ENCODE measurements at places on chromosomes 7 and 10.

DNA sequence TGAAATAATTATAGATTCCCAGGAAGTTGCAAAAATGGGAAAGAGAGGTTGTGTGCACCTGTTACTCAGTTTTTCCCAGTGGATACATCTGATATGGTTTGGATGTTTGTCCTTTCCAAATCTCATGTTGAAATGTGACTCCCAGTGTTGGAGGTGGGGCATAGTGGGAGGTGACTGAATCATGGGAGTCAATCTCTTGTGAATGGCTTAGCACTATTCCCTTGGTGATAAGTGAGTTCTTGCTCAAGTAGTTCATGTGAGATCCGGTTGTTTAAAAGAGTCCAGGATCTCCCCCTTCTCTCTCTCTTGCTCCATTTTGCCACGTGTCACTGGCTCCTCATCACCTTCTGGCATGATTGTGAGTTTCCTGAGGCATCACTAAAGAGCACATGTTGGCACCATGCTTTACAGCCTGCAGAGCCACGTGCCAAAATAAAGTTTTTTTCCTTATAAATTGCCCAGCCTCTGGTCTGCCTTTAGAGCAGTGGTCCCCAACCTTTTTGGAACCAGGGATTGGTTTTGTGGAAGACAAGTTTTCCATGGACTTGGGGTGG is 149.2 kb downstream of the RAMP3 start:
- DNase-seq, result no peak

- no peak for DNase-seq
Measured at GRCh38 chr10:88850712-88851111, 932 bp downstream of the ANKRD22 start.

- no peak for DNase-seq
Measured at GRCh38 chr10:122044713-122045112, 55.8 kb downstream of the TACC2 start.

DNA sequence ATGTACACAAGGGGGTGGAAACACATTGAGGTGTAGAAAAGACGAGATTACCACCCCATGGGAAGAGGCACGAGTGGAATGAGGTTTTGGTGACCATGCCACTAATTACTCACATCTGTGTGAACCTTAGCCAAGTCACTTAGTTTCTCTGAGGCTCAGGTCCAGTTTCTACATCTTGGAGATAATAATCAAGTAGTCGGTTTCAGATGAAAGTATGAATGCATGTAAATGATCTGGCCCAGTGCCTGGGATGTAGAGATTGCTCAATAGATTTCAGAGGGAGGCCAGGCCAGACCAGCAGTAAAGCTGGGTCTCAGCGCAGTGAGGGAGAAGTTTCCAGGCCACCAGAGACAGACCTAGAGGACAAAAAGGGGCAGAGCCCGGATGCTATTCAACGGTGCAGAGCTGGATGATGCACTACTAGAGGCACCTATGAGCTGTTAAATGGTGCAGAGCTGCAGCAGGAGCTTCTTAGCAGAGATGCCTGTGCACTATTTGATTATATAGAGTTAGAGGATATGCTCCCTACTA is 725.1 kb downstream of the GRID1 start:
- no peak for DNase-seq

- no peak for DNase-seq
Measured at GRCh38 chr10:6843481-6843881, 263.4 kb upstream of the PRKCQ start.

DNA sequence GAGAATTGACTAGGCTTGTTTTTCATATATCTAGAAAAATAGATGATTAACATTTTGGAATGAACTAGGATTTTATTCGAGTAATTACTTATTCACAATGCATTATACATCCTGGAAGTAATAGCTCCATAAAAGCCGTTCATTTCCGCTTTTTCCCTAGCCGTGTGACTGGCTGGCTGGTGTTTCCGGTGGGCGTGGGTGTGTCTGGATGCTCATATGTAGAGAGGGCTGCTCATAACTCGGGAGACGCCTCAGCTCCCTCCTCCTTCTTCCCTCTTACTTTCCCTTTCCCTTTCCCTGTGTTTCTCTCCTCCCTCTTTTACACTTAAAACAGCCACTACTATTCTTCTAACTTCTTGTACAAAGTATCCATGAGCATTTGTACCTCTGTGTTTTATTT is 187.7 kb upstream of the VSTM2A start:
- DNase-seq, result no peak

DNA sequence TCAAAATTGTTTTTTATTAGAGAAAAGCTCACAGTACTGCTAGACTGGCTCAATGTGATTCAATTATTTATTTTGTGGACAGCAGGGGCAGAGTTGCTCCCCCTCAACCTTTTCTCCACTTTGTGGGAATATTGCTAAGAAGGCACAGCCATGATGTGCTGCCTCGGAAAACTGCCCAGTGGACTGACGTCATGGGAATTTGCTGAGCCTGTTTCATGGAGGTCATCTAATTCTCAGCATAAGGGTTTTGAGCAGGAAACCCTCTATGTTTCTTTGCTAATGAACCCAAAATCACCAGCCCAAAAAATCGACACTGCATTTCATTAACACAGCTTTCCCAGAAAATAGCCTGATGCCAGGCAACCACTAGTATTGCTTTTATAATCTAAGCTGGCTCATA is 228.8 kb upstream of the FAM3C start:
- DNase-seq, result no peak

GRCh38 chr10:112517451-112517862 is 70.4 kb downstream of the VTI1A start:
- no peak for DNase-seq

GRCh38 chr7:72317341-72317740 is 94.8 kb downstream of the CALN1 start:
- DNase-seq, result no peak

DNA sequence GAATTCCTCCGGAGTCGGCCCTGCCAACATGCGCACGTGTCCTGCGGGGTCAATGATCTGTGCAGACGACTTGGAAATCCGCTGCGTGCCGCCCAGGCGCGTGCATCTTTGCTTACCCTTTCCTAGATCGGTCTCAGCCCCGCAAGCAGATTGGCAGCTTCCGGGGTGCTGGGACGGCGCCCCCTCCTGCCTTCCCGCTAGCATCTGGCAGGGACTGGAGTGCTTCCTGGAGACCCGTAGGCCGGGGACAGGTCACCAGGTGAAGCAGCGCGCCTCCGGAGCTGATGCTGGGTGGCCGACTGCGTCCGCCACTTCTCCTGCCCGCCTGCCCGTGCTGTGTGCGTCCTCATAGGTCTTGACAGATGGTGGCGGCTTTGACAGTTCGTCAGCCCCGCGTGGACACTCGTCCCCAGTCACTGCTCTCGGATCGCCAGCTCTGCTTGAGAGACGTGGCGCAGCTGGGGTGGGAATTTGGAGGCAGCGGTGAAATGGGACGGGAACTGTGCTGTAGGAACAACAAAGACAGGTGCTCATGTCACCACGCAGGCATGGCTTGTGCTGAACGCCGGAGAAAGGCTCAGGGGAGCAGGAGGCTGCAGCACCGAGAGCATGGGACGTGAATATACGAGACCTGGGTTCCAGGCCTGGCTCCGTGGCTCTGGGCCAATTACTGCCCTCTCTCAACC is 21.9 kb upstream of the KCNK18 start:
- no peak for DNase-seq

GRCh38 chr10:9297580-9297979 is 1243.1 kb downstream of the GATA3 start:
- no peak for DNase-seq

DNA sequence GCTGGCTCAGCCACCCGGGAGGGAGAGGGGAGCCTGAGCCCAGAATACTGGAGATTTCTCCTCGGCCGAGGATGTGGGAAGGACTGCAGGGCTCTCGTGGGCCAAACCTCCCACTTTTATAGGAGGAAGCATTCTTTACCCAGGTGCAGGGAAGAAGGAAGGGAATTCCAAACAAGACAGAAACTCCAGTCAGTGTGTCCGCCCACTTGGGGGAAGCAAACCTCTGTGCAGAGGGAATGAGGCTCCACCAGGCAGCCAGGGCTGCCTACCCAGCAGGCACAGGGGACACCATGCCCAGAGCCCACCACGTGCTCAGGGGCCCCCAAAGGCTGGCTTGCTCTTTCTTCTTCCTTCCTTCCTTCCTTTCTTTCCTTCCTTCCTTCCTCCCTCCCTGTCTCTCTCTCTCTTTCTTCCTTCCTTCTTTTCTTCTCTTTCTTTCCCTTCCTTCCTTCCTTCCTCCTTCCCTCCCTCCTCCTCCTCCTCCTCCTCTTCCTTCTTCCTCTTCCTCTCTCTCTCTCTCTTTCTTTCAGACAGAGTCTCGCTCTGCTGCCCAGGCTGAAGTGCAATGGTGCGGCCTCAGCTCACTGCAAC is 15.4 kb upstream of the FZD9 start:
- no peak for DNase-seq

DNA sequence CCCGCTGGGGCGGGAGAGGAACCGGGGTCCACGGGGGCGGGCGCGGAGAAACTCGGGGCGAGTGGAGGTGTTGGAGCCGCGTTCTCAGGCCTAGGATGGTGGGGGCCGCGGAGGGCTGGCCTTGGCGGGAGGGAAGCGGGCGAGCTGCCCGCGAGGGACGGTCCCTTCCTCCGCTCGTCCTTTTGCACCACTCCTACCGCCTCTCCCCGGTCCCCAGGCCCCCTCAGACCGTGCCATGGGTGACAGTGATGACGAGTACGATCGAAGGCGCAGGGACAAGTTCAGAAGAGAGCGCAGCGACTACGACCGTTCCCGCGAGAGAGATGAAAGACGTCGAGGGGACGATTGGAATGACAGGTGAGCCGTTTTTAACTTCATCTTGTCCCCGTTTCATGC is 451 bp downstream of the SRRT start:
- peak; percentile 27 for DNase-seq

DNA sequence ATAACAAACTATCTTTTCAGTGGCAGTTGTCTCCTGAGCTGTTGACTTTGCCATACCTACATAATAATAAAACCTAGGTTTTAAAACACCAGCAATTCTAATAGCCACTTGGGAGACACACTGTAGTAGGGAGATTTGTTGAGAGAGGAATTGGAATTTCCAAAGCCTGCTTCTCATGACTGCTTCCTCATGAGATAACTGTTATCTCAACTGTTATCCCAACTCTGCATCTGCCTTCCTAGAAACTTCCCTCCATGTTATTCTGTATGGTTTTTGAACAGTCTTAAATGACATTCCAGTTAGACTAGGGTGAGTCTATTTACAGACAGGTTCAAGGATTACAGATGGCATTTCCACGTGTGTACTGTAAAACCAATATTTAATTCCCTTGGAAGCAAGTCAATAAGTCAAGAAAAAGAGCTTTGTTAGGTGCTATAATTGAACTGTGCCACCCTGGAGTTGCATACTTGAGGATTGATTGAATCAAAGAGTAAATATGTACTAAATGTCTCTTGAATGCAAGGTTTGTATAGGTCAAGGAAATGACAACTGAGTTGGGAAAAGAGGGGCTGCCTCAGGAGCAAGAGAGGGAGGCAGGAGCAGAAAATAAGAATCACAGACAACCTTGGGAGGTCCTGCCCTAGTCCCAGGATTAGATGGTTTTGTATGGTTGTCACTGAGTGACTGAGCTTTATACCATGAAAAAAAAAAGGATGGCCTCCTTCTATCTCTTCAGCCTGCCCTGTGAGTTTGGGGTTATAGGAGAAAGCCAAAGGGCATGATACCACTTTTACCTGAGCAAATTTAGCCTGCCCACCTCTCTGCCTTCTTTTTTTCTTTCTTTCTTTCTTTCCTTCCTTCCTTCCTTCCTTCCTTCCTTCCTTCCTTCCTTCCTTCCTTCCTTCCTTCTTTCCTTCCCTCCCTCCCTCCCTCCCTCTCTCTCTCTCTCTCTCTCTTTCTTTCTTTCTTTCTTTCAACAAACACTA is 9.9 kb upstream of the TM9SF3 start:
- DNase-seq, result no peak

GRCh38 chr7:137120690-137121089 is 222.8 kb downstream of the PTN start:
- no peak for DNase-seq

GRCh38 chr7:128357217-128357613 is 4.3 kb downstream of the PRRT4 start:
- no peak for DNase-seq

- DNase-seq, result no peak
Measured at GRCh38 chr10:123537188-123537961, 128.8 kb upstream of the GPR26 start.

DNA sequence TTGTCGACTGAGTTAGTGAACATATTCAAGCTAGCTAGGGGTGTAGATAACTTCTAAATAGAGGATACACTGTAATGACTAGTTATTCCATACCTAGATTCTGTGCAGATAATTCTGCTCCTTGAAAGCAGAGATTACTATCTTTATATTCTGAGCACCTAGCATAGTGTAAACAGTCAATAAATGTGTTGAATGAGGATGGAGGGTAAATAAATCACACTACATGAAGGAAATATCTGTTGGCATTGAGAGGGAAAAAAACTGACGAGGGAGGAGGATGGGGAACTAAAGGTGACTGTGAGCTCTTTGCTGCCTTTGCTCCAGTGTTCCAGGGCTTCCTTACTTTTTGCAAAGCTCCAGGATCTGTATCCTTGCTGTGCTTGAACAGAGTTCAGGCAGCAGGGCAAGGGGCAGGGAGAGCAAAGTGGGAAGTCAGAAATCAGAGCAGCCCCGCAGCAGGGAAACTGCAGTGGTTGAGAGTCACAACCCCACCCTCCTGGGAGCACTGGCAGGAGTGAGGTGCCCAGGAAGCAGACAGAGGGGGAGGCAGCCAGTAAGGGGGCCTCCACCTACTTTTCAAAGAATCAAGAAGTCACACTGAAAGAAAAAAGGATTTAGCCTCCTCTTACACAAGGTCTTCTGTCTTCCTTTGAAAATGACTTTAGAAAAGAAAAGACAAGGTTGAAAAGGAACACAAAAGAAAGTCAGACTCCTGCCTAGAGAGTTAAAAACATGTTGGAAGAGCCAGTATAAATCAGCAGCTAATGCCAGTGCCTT is 71.8 kb upstream of the LRRN3 start:
- DNase-seq, result no peak

GRCh38 chr7:52920977-52921376 is 114.5 kb upstream of the POM121L12 start:
- DNase-seq, result no peak

DNA sequence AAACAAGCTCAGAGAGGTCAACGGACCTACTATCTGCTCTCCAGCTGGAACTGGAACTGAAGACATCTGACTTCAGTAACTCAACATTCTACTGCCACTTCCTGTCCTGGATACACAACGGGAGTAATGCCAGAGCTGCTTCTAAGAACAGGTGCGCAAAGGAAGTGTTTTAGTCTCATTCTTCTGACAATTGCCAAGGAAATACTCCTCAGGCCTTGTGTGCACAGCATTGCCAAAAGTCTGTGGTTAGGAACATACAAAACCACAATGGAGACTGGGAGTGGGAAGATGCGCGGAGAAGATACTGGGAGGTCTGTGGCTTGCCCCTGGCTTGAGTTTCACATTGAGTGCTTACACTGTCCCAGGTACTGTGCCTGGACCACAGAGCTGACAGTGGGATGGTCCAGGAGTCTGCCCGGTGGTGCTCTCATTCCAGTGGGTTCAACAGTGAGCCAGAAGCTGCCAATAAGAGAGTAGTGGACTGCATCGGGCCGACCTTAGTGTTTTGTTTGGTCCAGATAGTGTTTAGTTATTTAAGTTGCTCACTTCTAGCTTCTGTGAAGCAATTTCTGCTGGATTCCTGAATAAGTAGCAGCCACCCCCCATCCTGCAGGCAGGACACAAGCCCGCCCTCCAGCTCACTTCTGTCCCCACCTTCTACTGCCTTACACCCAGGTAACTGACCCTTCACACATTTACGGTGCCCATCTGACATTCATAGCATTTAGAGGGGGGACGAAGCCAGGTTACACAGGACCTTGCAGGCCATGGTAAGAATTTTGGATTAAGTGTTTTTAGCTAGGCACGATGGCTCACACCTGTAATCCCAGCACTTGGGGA is 10.3 kb downstream of the TBL2 start:
- DNase-seq, result no peak
